C1 segment of cervical spinal cord (tissue), 14 donors: ENCODE measurements at places on chromosomes 5 and 9.

GRCh38 chr5:164048359-164048926 is 543.0 kb downstream of the MAT2B start:
- no peak for DNase-seq

- no peak for DNase-seq
Measured at GRCh38 chr5:8288897-8289516, 420.1 kb downstream of the MTRR start.

GRCh38 chr9:34409154-34409553 is 32.5 kb upstream of the MYORG start:
- DNase-seq, result no peak

- no peak for DNase-seq
Measured at GRCh38 chr5:64790210-64790609, 21.5 kb downstream of the CWC27 start.

- DNase-seq, result no peak
Measured at GRCh38 chr5:69530561-69531405, 29.2 kb upstream of the GTF2H2C start.

DNA sequence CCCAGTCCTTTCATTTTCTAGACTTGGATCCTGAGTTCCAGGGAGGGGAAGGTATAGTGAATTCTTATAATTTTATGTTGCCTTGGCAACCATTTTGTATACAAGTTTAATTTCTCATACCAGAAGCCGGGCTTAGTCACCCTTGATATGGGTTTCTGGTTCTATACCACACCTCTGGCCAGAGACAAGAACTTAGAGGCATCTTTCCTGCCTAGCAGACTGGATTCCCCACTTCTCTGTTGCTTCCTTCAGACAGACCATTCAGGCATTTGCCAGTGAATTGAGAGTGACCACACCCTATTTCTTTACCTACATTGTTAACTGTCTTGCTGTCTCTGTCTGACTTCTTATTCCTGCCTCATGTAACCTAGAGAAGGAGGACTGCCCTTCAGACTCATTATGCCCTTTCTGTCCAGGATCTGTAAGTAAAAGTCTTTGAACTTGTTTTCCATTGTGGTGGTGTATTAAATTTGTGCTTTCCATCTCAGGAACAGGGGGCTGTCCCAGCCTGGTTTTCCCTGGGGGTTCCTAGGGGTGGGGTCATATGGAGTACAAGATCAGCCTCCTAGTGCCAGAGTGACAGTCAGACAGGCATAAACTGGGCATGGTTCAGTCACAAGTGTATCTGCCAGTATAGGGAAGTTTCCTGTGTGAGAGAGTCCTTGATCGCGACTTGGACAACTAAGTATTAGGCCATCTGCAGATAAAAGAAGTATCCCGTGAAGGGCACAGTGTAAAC is 27.4 kb downstream of the TNFSF8 start:
- DNase-seq, result no peak
